ENCODE measurements at places on chromosomes 1 and 21.

- no peak for ATAC-seq
These were observed 99.1 kb upstream of the RGS4 start for GRCh38 chr1:162970021-162970420.

- ATAC-seq = no peak
These were observed 73.4 kb upstream of the PKN2 start for GRCh38 chr1:88610687-88611086.

GRCh38 chr1:180863158-180863775 lies 49.4 kb upstream of the KIAA1614 start:
- ATAC-seq = peak; percentile 91

GRCh38 chr1:201190624-201191051 lies at the start of gene IGFN1:
Gene IGFN1 (plus strand): TSS chr1:201190824. CDS start chr1:201193294, 2,470 bp downstream.
- ATAC-seq = no peak

DNA sequence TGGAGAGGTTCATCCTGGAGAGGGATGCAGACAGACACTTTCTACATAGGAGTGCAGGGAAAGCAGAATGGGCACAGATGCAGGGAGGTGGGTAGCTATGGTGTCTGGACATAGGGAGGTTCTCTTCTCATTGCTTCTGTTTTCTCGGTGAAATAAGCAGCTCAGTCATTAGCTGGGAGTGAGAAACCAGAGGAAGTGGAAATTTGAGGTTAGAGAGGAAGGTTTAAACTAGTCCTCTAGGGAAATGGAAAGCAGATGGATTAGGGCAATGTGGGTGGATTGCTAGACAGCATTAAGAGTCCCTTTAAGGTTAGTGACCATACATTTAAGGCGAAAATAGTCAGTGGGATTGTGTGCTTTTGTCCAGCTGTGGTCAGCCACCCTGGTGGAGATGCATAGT lies 39.6 kb downstream of the MPZL1 start:
- no peak for ATAC-seq

GRCh38 chr1:47934243-47934805 lies 62.9 kb downstream of the TRABD2B start:
- ATAC-seq = no peak

DNA sequence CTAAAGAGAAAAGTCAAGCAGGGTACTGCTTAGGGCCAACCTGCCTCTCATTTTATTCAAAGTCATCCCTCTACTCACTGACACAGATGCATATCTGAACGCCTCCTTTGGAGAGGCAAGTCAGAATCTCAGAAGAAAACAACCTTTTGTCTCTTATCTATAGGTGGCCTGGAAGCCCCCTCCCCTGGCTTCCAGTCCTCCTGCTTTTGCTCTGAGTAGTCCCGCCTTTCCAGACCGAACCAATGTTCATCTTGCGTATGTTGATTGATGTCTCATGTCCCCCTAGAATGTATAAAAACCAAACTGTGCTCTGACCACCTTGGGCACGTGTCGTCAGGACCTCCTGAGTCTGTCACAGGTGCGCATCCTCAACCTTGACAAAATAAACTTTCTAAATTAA lies 81.8 kb downstream of the WDR4 start:
- no peak for ATAC-seq

DNA sequence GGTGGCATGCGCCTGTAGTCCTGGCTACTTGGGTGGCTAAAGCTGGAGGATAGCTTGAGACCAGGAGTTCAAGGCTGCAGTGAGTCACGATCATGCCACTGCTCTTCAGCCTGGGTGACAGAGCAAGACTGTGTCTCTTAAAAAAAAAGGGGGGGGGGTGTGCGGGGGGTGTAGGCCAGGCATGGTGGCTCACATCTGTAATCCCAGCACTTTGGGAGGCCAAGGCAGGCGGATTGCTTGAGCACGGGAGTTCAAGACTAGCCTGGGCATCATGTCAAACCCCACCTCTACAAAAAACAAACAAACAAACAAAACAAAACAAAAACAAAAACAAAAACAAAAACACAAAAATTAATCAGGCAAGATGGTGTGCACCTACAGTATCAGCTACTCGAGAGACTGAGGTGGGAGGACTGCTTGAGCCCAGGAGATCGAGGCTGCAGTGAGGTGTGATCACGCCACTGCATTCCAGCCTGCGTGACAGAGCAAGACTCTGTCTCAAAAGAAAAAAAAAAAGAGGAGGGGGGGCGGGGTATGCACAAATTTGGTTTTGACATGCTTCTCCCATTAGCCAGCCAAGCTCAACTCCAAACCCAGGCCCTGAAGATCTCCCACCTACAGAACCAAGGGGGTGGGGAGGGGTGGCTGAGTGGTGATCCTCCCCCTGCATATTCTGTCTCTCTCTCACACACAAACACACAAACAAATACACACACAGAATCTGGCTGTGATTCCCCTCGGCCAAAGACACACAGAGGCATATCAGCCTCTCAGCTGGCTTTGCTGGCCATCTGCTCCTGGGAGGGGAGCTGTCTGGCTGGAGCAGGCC lies 3.1 kb downstream of the PTAFR start:
- ATAC-seq = no peak

DNA sequence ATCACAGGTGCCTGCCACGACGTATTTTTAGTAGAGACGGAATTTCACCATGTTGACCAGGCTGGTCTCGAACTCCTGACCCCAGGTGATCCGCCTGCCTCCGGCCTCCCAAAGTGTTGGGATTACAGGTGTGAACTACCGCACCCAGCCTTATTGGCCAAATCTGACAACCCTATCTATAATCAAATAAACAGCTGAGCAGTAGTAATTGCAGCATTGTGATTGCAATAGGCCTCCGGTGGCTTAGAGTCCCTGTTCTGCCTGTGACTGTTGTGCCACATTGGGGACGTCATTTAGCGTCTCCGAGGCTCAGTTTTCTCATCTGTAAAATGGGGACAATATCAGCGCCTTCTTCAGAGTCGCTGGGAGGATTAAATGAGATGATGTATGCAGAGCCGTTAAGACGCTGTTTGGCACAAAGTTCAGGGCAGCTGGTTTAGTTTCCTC lies 569 bp upstream of the CAPN2 start:
- no peak for ATAC-seq

GRCh38 chr1:63668298-63668697 lies 75.1 kb downstream of the PGM1 start:
- no peak for ATAC-seq

DNA sequence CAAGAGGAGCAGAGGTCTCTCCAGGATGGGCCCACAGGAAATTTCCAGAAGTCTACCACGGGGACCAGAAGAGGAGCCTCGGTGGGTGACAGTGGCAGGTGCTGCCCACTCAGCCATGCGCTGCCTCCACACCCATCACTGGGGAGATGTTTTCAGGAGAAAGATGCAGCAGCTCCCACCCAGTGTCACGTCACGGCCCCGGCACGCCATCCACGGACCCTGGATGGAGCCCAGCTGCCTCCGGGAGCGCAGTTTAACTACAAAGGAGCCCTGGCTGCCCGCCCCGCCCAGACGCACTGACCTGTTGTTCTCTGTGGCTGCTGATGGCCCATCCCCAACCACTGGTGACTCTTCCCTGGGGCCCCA lies 6.8 kb downstream of the TSPEAR start:
- no peak for ATAC-seq

DNA sequence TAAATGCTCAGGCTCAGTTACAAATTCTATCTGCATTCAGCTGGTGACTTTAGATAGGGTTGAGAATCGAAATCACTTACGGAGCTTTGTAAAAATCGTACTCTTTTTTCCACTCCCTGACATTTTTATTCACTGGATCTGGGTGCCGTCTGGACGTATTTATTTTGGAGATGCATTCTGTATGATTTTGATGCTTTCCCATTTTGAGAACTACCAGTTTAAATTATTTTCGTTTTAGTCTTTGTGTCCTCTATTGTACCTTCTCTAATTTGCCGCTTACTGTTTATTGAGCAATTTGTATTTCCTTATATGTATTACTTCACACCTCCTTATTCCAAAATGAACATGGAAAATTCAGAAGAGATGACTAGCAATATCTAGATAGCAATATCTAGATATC lies 96.2 kb downstream of the FASLG start:
- no peak for ATAC-seq

DNA sequence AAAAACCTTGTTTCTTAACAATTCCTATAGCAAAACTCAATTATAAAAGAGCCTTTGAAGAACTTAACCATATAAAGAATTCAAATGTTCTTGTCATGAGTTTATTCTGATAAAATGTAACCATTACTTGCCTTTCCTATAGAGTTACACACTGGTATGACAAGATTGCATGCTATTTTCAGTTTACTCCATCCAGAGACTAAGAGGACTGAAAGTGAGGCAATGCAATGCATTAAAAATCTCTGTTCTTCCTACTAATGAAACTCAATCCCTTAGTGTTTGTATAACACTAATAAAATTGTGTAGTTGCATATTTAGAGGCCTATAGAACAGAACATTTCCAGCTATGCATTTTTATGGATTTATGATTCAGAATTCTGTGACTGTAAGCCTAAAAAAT lies 88.1 kb downstream of the COP1 start:
- peak; percentile 66 for ATAC-seq

Data from SK-N-SH treated with all-trans-retinoic acid at 6 μM for 48 hours (cell line).